M059J (cell line): ENCODE measurements at places on chromosomes 16 and 17. TPM values are rescaled to one million over a fixed set of nuclear protein-coding genes. Genes with fewer than 3 reads are reported as not detected.
A peak's percentile ranks its signal among the peaks of the same experiment; 100 is the strongest.

- no peak for DNase-seq
These were observed 26.7 kb upstream of the ITGB4 start for GRCh38 chr17:75694536-75694935.

GRCh38 chr17:81821603-81822311, 11.3 kb downstream of the MCRIP1 start:
- DNase-seq = no peak

SSTR5 gene
- total RNA-seq = not detected in 2 replicates

- DNase-seq = peak; percentile 13
These were observed 2.0 kb downstream of the ADAT1 start for GRCh38 chr16:75621170-75621477.

DNA sequence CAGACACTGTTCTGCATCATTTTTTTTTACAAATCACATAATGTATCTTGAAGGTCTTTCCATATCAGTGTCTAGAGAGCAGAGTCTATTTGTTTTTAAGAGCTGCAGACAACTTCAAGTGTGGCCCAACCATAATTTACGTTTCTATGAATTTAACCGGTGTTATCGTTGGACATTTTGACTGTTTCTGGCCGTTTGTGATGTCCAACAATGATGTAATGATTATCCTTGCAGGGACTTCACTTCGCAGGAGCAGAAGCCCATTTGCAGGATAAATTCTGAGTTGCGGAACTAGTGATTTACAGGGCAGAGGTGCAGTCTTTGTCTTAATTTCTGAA, 26.9 kb upstream of the HLF start:
- DNase-seq = no peak

GRCh38 chr16:53773150-53773846, 69.3 kb downstream of the FTO start:
- DNase-seq = peak; percentile 87

DNA sequence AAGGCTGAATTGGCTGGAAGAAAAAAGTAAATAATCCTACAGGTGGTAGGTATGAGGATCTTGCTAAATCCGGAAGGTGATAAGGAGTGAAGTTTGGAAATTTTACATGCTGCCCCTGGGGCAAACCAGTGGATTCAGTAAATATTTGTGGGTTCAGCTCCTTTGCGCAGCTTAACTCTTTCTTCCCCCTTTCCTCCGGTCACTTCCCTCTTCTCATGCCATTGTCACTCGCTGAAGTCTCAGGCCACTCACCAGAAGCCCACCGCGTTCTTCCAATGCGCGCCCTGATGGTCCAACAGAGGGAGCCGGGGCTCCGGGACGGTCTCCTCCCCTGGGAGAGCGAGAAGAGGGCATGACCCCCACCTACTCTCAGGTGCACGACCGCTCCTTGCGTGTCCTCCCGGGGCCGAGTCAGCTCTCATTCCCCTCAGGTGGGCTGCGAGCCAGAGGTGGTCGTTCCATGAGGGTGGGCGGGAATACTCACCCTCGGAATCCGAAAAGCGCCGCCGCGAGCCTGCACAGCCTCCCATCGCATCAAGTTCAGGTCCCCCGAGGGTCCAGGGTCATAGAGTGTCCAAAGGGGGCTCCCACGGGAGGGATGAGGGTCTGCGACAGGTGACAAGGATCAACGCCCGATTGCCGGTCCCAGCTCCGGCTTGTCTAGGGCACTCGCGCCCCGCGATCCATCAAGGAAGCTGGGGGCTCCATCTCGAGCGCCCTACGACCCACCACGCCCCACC, 474 bp downstream of the CLN3 start:
- peak; percentile 59 for DNase-seq

GRCh38 chr17:14755002-14755401, 454.1 kb downstream of the HS3ST3B1 start:
- peak; percentile 68 for DNase-seq

TAC4 gene
- total RNA-seq = not detected in 2 replicates

GRCh38 chr16:27779641-27780164, 229.8 kb downstream of the KATNIP start:
- no peak for DNase-seq

GRCh38 chr17:42969001-42969581, 4.8 kb upstream of the AARSD1 start:
- DNase-seq = no peak

TSNAXIP1 gene
- 0.12 and 0.39 TPM in 2 replicates for total RNA-seq

SLC16A6 gene
- total RNA-seq = 0.20 and 2.6 TPM in 2 replicates

KRTAP2-2 gene
- not detected in 2 replicates for total RNA-seq

GRCh38 chr17:6654841-6655731, 3.5 kb downstream of the C17orf100 start:
- DNase-seq = no peak

DNA sequence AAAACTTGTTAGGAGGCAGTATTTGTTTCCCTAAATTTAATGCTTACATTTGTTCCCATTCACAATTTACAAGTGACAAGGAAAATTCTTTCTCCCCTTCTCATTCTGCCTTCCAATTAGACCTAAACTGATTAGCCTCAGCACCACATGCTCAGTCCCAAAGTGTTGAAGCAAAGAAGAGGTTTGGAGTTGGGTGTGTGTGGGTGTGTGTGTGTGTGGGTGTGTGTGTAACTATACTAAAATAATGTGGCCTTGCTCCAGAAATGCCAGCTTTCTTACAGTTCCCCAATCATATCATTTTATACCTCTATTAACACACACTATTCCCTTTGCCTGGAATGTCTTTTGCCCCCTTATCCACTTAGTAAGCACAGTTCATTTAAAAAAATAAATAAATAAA, 6.9 kb upstream of the UTP6 start:
- no peak for DNase-seq

GRCh38 chr16:10086620-10087019, 95.6 kb downstream of the GRIN2A start:
- DNase-seq = peak; percentile 55

CD300H gene
- total RNA-seq = not detected in 2 replicates

- DNase-seq = no peak
These were observed 322.2 kb downstream of the CDH13 start for GRCh38 chr16:82949016-82949415.

- DNase-seq = peak; percentile 98
These were observed 681.4 kb downstream of the CDH11 start for GRCh38 chr16:64440421-64440831.

DNA sequence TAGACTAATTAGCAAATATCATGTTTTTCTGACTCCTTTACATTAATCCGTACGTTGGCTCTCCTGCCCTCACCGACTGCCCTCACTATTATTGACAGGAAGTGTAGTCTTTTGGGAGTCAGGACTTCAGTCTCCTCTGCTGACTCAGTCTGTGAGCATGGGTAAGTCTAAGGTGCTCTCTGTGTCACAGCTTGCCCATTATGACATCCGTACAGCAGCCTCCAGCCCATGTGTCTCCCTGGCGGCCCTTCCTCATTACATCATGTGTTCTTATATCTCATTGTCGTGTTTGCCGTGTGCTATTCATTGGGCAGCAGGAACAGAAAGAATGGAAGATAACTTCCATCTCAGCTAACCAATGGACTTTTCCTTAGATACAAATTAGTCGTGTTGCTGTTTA, 77.5 kb downstream of the MRTFB start:
- DNase-seq = no peak

- peak; percentile 9 for DNase-seq
These were observed 46.5 kb downstream of the GAS7 start for GRCh38 chr17:10151667-10152496.

DNA sequence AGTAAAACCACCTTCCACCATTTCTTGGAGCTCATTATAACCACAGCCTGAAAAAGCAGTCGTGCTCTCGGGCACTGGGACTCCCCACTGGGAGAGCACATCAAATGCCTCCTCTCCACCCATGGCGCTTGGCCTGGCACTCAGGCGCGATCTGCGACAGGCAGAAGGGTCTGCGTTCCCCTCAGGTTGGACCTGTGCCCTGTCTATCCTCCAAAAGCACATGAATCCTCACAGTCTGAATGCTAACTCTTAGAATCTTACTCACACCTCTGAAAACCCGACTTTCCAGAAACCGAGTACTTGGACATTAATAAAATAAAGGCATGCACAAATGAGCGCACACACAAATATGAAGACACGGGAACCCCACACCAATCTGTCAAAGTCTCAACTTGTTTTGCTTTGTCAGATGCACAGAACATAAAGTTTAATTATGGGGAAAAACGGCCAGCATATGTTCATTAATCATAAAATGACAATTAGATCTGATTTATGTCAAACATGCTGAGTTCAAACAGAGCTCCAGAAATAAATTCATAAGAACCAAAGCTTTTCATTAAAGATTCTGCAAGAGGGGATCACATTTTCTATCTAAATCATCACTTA, 20.5 kb upstream of the FAAP100 start:
- no peak for DNase-seq

DNA sequence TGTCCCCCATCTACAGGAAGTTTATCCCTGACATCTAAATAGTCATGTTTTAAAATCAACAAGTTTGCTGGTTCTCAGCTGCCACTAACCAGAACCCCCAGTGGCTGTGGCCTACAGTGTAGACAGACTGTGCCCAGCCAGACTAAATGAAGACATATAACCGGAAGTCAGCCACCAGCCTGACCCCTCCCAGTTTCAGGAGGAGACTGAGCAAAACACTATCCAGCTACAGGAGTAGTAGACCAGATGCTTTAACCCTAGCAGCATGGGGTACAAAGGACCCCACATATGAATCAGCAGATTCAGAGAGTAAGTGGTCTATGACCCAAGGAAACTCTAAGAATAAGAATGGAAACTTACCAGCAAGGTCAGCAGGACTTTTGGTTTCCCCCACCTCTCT, 83.4 kb downstream of the HIC1 start:
- peak; percentile 79 for DNase-seq

TUBB3 gene
- total RNA-seq = 172 and 272 TPM in 2 replicates

MYH4 gene
- not detected in 2 replicates for total RNA-seq

DNA sequence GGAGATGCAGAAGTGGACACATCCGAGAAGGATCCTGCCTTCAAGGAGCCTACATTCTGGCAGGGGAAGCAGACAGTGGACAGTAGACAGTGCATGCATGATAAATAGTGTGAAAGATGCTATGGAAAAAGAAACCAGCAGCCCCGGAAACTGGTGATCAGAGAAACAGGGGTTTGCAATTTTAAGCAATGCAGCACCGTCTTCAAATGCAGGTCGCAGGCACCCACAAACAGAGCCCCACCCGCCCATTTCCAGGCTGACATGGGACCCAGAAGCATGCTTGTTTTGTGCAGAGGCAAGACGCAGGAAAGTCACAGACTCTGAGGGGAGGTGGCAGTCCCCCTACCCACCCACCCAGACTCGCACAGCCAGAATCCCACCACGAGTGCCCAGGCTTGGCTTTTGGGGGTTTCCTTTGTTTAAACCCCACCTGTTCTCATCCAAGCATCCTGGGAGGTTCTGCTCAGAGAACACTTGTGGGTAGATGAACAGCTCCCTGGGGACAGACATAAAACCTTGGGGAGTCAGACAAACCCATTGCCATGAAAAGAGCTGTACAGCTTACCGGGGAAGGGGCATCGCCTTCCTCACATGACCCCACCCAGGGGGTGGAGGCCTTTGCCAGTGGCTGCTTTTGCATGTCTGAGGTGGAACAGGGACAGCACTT, 114.3 kb downstream of the MGAT5B start:
- DNase-seq = no peak

DNA sequence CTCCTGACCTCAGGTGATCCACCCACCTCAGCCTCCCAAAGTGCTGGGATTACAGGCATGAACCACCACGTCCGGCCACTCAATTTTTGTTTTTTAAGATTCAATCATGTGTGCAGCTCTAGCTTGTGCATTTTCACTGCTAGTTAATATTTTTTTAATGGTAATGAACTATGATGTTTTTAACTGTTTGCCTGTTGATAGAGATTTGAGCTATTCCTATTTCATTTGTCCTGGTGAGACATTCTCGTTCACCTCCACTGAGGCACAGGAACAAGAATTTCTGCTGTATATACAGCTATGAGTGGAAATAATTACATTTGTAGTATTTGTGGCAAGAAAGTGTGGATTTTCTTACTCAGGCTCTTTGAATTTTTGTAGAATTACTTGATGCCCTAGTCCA, 137.7 kb upstream of the MYOCD start:
- no peak for DNase-seq

MTSS2 gene
- 39.3 and 69.0 TPM in 2 replicates for total RNA-seq

DNA sequence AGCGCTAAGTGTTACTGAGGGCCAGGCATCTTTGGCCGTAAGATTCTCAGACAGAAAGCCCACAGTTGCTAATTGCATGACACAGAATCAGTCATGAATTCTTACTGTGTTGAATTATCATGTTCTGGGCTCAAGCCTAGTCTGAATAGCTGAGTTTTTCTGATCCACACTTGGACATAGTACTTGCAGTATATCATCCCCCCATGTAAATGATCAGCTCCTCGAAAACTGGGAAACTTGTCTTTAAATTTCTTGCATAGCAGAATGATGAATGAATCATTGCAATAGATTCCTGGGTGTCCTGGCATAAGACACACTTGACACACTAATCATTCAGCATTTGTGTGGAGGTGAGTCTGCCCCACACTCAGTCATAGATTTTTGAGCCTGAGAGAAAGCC, 2.2 kb downstream of the MLYCD start:
- DNase-seq = no peak

DNA sequence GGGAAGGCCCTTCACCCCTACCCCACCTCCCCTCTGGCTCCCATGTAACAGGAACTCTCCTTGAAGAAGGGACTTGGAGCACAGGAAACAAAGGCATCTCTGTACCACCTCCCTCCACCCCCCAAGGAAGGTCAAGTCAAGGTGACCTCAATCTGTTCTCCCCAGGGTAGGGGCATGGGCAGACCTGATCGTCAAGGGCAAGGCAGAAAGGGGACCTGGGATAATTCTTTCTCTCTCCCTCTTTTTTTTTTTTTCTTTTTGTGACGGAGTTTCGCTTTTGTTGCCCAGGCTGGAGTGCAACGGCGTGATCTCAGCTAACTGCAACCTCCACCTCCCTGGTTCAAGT, 4.3 kb upstream of the STAT5A start:
- no peak for DNase-seq
